ENCODE measurements at places on chromosomes 1 and 21.
A peak's percentile ranks its signal among the peaks of the same experiment; 100 is the strongest.

DNA sequence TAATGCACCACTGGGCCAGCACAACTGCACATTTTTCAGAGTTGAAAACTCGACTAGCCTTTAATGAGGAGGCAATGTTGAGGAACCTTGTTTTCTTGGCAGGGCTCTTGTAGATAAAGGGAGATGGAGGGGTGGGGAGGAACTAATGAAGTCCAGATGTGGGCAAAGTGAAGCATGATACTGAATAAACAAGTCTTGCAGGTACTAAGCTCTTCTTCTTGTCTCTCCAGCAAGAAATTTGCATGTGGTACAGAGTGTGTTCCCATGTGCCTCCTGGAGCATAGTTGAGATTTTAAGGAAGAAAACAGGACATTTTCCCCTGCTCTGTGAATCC, 47.0 kb downstream of the PLPP3 start:
- DNase-seq = peak; percentile 20

DNA sequence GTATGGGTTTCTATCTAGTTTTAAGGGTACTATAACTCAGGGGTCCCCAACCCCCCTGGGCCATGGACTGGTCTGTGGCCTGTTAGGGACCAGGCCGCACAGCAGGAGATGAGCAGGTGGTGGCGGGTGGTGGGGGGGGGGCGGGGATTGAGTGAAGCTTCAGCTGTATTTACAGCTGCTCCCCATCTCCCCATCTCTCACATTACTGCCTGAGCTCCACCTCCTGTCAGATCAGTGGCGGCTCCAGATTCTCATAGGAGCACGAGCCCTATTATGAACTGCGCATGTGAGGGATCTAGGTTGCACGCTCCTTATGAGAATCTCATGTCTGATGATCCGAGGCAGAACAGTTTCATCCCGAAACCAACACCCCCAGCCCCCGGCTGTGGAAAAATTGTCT, 95.1 kb upstream of the SLC45A1 start:
- no peak for DNase-seq

- no peak for DNase-seq
Observed at GRCh38 chr1:75308365-75308764, 174.2 kb downstream of the LHX8 start.

DNA sequence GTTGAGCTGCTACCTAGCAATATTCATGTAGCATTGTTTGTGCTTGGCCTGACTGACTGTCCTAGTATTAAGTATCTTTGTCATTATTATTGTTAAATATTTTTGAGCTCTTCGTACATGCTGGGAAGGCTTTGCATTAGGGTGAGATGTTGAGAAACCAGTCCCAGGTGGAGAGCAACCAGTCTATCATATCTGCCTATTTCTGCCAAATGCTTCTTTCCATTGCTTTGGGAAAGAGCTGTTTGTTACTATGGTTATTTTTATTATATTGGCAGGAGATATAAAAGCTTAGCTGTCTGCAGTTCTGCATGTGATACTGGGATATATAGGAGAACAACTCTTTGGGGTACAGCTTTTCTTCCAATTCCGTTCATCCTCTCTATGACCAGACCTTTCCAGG, 85.1 kb downstream of the CLDN17 start:
- DNase-seq = no peak

DNA sequence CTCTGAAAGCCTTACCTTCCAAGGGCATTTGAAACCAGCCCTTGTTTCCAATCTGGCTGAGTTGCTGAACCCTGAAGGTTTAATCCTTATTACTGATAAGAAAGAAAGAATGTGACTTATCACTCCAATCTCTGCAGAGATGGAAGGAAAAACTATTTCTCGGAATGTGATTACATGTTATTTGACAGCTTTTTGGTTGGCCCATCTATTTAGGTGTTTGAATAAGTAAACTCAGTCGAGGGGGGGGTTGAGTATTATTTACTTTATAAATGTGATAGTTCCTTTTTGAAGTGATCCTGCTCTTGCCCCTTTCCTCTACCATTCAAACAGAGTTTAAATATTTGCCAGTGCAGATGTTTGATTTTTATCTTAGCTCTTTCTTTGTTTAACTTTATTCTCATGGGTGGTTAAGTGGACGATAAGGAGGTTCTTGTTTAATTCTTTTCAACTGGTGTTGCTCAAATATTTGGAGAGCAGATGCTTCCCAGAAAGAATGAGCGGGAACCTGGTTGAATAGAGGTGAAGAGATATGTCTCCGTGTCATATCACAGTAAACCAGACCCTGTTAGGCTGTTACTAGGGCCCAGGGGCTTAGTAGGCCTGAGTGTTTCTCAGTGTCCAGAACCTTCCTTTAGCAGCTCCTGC, 126.1 kb downstream of the CACHD1 start:
- no peak for DNase-seq

- no peak for DNase-seq
Observed at GRCh38 chr1:47432071-47433036, 5.5 kb upstream of the FOXD2 start.

GRCh38 chr1:7518411-7518810, 252.7 kb upstream of the VAMP3 start:
- no peak for DNase-seq

DNA sequence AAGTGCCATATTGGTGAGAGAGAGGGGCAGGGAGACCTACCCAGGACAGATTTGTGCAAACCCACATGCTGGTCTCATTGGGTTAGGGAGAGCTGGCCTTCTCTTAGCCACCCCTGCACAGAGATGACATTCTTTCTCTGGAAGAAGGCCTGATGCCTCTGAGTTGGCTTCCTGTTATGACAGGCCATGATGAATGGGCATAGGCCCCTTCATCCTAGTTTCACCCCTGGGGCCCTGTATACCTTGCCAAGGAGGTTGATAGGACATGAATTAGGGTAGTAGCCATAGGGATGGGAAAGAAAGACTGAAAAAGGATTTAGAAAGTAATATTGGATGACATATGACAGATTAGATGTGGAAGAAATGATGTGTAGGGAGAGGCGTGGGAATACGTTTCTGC, 46.6 kb downstream of the TENT5C start:
- no peak for DNase-seq

- peak; percentile 34 for DNase-seq
Observed at GRCh38 chr1:174262349-174263241, 103.3 kb downstream of the RABGAP1L start.

DNA sequence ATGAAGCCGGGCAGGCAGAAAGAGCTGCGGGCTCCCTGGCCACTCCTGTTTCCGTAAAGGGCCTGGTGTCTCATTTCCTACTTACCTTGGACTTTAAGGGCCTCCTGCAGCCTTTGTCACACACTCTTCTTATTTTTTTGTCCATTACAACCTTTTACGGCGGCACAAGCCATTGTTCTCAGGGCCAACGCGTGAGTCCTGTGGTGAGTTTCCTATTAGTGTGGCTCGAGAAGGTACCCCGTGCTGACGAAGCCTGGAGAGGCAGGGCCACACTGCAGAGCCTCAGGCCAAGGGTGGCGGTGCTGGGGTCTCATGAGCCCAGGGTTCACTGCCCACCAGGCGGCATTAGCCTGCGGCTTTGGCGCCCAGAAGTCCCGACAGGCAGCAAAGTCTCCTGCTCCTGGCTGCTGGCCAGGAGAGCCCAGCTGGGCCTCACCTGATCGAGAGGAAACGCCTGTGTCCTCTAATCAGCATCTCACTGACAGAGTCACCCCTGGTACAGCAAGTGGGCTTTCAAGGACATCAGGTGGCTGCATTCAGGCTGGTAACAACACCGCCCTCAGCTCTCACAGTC, 62.0 kb downstream of the SIK1 start:
- no peak for DNase-seq

DNA sequence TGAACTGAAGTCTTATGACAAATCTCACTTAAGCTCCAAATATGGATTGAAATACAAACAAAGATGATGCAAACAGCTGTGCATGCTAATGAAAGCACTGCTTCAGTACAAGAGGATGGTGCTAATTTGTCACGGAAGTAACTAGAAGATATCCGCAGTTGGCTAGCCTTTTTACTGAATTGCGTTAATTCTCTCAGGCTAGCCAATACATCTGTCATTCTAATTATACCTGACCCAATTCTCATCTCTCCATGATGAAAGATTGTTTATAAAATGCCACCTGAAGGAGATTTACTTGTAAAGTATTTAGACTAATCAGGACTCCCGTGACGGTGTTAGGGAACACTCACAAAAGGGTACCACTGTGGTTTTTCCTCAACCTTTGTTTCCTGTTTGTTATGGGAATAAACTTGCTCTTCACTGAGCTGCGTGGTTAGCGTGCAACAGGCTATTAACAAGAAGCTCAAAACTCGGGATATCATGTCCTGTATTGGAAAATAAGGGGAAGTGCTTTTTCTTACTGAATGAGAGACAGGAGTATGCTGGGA, 162.5 kb downstream of the APP start:
- no peak for DNase-seq

- no peak for DNase-seq
Observed at GRCh38 chr1:2449636-2450454, 26.2 kb upstream of the PLCH2 start.

GRCh38 chr21:31279986-31280385, 64.1 kb downstream of the TIAM1 start:
- DNase-seq = no peak

DNA sequence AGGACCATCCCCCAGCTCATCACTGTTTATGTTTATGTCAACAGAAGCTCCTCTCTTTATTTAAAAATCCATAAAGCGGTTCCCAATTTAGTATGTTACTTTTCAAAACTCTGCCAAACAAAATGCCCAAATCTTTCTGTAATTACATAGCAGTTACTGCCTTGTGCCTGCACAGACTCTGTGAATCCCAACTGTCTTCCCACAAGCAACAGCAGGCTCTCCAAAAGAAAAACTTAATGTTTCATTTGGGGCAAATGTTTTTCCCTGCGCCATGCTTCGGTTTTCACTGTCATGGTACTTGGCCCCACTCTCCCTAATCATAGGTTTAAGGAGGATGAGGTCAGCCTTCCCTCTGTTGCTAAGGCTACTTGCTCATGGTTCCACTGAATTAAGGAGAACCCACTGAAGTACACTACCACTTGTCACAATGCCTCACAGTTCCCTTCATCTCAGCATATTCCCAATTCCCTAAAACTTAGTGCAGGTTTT, 4.6 kb downstream of the COLGALT2 start:
- DNase-seq = no peak

DNA sequence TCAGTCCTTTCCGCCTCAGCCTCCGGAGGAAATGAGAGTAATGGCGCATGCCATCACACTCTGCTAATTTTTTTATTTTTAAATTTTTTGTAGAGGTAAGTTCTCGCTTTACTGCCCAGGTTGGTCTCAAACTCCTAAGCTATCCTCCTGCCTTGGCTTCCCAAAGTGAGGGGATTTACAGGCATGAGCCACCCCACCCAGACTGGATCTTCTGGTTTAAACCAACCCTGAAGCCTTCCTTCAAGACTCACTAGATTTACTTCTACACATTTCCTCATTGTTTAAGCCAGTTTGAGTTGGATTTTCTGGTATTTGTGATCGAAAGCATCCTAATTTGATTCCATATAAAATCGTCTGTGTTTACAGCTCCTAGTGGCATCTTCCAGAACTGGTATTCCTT, 23.1 kb upstream of the SCAF4 start:
- DNase-seq = no peak

GRCh38 chr1:199046618-199047017, 407.8 kb downstream of the PTPRC start:
- no peak for DNase-seq

DNA sequence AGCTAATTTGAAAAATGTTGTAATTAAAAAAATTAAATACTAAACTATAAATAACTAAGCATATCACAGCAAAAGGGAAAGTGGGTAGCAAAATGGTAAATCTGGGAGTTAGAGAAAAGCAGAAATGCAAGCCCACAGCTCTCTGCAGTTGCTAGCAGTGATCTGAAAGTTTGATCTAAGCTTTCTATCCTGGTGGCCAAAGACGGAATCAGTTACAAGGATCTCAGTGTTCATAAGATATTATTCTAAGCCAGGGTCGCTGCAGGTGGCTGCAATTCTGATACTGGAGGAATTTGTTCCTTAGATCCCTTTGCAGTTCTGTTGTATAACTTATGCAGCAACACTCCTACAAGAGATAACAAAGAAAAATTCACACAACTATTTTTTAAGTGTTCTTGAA, 363.7 kb downstream of the SETD4 start:
- DNase-seq = no peak

DNA sequence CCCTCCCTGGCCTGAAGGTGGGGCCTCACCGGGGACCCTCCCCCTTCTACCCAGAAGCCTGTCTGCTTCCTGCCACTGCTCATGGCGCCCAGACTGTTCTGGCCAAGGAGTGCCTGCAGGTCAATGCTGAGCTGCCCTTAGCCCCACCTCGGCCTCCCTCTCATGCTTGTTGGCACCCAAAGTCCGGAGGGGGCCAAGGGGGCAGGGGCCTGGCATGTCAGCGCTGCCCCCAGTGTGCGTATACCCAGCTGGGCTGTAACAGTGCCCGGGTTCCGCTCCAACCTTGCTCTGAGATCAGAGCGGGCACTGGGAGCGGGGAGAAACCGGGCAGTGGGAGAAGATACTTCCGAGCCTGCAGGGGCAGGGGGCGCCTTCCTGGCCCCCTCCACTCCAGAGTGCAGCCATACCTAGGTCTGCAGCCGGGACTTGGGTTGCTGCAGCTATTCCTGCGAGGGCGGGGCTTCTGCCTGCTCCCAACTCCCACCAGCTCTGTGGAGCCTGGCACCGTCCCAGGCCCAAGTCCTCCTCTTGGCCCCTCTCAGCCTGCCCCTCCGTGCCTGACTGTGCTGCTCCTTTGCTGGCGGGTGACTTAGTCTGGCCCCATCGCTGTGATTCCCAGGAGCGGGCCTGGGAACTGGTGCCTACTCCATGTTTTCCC, 21.4 kb upstream of the TGFB2 start:
- no peak for DNase-seq

Data from AG04450 (cell line).